ENCODE measurements at places on chromosomes 13 and 19.

GRCh38 chr13:50106559-50106958, 91.3 kb downstream of the KCNRG start:
- no peak for DNase-seq

- no peak for DNase-seq
These were observed 10.5 kb downstream of the AP1M1 start for GRCh38 chr19:16208064-16208759.

DNA sequence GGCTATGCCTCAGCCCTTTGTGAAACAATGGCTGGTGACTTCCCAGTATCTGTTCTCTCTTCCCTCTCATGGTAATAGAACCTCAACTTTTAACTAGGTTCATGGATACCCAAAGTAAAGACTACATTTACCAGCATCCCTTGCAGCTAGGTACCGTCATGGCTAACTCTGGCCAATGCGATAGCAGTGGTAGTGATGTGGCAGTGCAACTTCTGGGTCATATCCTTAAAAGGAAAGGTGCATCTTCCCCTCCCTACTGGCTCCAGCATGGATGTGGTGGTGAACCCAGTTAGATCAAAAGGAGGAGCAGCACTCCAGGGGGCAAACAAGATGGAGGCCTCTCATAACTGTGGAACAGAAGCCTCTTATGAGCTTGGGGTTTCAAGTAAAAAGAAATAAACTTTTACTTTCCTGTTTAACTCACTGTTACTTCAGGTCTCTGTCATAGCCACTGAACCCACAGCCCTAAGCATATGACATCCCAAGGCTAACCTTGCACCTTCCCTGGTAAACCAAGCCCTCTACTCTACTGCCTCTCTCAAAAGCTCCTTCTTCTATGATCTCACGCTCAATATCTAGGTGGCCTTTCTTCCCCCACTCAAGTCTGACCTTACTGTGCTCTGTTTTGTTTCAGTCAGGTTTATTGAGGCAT, 104.4 kb downstream of the DOCK9 start:
- no peak for DNase-seq

DNA sequence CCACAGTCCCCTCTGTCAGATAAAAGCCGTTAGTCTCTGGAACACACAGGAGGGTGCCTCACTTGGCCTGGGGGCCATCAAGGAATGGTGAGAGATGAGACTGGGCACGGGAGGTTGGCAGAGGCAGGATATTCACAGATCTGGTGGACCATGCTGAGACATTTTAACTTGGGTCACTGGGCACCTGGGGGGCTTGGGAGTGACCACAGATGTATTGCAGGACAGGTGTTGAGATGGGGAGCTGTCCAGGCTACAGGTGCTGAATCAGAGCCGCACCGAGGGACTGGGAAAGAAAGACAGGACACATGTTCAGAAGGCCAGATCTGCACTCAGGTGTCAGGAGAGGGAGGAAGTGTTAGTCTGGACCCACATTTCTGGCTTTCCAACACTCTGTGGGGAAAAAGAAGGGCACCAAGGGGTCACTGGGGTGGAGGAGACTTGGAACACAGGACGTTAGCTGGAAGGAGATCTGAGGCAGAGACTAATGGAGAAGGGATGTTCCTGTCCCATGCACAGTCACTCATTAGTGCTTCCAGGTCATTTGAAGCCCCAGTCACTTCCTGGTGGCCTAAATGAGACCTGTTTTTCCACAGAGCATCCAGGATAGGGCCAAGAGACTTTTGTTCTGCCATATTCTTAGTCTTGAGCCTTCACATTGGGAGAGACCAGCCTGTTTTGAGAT, 56.1 kb downstream of the CHST8 start:
- DNase-seq = no peak

GRCh38 chr13:28532388-28533124, 37.6 kb upstream of the FLT1 start:
- no peak for DNase-seq

DNA sequence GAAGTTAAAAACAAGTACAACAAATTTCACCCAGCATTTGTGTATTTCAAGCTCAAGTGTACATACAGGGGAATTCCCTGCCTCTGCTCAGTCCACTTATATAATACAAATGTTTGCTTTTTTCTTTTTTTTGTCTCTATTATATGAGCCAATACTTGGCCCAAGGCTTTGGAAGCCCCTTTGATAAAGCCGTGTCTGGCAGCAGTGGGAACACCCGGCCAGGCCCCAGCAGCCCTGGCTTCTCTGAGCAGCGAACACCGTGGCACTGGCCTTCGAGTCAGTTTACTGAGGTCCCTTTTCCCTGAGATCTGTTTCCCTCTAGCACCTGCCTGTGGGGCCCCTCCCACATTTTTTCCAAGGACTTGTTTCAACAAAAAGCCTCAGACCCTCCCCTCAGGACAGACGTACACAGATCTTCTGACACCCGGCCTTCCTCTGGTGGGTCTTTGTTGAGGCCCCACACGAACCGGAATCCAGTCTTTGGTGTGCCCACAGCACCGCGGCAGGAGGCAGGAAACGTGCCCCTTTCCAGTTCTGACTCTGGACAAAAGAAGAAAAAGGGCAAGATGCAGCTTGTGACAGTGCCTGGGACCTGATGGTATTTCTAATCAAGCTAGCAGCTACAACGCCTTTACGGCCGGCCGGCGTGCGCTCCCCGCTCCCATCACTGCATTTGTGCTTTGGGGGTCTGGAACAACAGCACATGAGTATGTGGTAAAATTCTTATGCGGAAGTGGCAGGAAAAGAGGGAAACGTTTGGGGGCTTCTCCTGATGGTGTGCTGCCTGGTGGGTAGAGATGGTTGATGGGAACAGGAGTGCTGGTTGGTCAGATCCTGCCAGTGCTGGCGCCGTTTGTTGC, 13.8 kb downstream of the SIPA1L3 start:
- no peak for DNase-seq

- no peak for DNase-seq
These were observed 8.9 kb downstream of the SGTA start for GRCh38 chr19:2774083-2774679.

DNA sequence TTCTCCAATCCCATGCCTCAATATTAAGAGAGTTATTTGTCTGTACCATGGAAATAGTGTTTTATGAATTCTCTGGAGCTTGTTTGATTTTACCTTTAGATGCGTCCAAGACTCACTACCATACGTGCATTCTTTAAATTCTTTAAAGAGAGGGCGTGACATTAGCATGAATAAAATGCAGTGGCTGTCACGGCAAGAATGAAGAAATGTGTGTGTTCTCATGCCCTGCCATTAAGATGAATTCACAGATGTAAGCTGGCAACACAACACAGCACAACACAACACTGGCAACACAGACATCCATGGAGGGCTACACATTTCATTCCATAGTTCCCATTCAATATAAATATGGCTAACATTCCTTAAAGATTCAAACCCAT, 213.4 kb downstream of the ENOX1 start:
- DNase-seq = no peak

GRCh38 chr19:2361246-2362045, 1.4 kb downstream of the TMPRSS9 start:
- DNase-seq = no peak

- DNase-seq = no peak
These were observed 375.7 kb upstream of the SPRY2 start for GRCh38 chr13:80716610-80717081.
